ENCODE measurements at places on chromosomes 5 and 9.

GRCh38 chr5:57456531-57457135, 26.0 kb downstream of the ACTBL2 start:
- no peak for DNase-seq

DNA sequence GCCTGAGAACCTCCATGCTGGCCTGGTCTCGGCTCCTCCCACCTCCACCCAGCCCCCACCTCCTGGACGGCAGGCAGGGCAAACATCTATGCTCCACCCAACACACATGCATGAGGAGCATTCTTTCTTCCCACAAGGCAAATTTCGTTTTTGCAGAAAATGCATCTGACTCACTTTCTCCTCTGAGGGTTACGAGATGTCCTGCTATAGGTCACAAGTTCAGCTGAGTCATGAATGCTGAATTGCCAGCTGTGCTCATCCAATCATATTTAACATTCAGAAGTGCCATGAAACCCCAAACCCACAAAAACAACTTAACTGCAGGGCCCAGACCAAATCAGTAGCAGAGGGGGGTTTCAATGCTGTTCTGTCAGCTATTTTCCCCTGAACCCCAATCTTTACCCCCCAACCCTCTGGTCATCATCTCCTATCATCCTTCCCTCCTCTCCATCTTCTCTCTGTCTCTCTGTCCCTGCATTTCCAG, 39.0 kb upstream of the OSMR start:
- DNase-seq = no peak

GRCh38 chr9:132853482-132853881, 24.6 kb downstream of the AK8 start:
- no peak for DNase-seq

GRCh38 chr9:136051837-136052471, 43.1 kb downstream of the NACC2 start:
- DNase-seq = no peak

Measured in activated T-cell treated with anti-CD3 and anti-CD28 coated beads for 4 hours (primary cell).